Kidney epithelial cell (primary cell): ENCODE measurements at places on chromosomes 5 and 9.

- DNase-seq, result no peak
Observed at GRCh38 chr5:4370218-4370617, 769.9 kb upstream of the ADAMTS16 start.

DNA sequence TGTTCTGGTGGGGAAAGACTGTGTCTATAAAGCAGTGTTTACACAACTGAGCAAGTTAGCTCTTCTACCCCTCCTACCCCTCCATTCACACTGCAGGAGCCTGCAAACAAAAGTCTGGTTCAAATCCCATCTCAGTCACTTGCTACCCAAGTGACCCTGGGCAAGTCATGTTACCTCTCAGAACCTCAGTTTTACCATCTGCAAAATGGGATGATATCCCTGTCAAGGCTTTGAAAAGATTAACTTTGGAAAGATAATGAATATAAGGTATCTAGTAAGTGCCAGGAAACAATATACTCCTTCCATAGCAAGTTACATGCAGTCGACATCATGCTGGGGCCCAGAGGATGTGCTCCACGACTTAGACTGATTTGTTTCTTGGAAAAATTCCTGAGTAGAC, 161.5 kb downstream of the SEC61B start:
- no peak for DNase-seq

- no peak for DNase-seq
Observed at GRCh38 chr9:122978601-122979000, 37.8 kb downstream of the RABGAP1 start.

DNA sequence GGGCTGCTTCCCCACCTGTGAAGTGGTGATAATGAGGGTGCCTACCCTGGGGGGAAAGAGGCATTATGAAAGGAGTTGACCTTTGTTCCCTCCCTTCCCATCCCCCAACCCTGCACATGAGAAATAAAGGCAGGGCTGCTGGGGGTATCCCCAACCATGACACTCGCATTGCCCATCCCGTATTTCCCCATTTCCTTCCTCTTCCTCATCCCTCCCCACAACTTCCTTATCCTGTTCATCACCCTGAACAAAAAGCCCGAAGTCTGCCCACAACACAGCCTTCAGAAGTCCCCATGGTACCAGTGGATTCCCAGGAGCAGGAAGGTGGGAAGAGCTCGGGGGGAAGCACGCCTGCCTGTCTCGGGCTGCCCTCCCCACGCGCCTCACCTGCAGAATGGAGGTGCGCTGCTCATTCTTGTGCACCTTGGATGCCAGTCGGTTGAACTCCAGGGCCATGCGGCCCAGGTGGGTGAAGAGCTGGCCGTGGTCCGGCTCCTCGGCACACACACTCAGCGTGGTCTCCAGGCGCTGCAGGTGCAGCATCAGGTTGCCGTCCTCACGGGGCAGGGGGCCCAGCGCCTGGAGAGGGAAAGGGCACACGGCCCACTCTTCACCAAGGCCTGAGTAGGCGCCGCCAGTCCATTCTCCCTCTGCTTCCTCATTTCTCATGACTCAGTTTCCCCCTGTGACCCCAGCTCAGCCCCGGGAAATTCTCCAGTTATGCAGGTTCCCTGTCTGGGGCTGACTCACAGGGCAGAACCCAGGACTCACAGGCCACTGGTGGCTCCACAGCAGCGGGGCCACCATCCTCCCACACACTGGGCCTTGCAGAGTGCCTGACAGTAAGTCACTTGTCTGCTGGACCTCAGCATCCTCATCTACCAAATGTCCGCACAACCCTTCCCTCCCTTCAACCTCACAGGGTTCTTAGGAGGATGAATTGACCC, 24.2 kb downstream of the TNIP1 start:
- no peak for DNase-seq

DNA sequence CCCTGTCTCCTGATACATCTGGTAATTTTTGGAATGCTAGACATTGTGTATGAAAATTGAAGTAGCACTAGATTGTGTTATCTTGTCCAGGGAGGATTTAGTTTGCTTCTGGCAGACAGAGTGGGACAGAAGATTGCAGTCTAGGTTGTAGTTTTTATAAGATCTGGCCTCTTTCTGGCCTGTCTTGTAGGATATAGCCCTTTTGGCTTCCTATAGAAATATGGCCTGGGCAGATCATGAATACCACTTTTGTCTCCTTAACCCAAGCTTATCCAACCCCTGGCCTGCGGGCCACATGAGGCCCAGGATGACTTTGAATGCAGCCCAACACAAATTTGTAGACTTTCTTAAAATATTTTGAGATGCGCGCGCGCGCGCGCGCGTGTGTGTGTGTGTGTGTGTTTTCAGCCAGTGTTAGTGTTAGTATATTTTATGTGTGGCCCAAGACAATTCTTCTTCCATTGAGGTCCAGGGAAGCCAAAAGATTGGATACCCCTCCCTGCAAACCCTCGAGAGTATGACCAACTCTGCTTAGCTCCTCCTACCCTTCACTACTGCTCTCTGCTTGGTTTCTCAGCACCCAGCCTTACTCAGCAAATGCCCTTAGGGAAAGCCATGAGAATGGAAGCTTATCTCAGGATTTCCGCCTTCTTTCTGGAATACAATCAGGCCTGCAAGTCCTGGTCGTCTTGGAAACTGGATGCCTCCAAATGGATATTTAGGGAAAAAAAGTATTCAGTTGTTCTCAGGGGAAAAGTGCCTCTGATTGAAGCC, 26.5 kb downstream of the ANKRD33B start:
- no peak for DNase-seq
